Caco-2 (cell line): ENCODE measurements at places on chromosomes 1 and 21.

DNA sequence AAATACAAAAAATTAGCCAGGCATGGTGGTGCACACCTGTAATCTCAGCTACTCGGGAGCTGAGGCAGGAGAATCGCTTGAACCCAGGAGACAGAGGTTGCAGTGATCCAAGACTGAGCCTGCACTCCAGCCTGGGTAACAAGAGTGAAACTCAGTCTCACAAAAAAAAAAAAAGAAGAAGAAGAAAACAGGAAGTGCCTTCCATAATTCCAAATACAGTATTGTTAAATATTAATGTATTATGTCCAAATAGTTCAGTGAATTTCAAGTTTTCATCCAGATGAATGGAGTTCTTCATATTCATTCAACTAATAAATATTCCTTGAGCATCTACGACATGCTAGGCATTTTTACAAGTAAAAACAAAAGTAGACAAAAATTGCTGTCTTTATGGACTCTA is 33.3 kb downstream of the PLEKHO1 start:
- no peak for DNase-seq

- DNase-seq = no peak
Measured at GRCh38 chr1:33372677-33373076, 51.8 kb upstream of the A3GALT2 start.

DNA sequence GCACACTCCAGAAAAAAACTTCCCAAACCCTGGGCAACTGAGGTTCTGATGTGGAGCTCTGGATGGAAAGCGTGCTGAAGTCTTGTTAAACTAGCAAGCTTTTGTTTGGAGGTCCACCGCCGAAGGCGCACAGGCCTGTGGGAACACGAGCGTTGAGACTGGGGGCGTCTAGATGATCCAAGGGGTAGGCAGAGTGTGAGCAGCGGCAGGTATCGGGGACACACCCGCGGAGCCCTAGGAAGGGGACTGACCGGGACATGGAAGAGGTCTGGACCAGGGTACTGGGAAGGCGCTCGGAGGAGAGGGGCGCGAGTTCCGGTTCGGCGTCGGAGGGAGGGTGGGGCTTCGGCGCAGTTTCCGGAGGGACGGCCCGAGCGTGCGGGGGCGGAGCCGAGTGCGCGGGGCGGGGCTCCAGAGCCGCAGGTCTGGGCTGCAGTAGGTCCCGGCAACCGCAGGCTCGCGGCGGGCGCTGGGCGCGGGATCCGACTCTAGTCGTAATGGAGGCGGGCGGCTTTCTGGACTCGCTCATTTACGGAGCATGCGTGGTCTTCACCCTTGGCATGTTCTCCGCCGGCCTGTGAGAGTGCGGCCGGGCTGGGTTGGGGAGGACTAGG is at the start of gene SLC50A1:
Gene SLC50A1 (plus strand): TSS at position 438 of the 614 bp plus-strand sequence. CDS start 60 bp downstream, at position 498.
- peak; percentile 96 for DNase-seq

DNA sequence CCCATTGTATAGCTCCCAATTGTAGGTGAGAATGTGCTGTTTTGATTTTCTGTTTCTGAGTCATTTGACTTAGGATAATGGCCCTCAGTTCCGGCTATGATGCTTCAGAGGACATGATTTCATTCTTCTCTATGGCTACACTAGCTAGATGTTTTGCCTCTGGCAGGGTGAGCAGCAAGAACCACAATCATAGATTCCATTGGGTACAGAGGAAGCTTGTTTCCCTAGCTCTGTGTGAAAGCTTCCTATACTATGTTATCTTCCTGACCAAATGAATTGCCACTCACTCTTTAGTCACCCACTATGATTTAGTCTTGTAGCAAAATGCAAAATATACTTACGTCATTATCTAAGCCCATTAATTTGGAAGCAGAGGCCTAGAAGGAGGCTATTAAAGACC is 616.3 kb downstream of the PLA2G4A start:
- DNase-seq = no peak

DNA sequence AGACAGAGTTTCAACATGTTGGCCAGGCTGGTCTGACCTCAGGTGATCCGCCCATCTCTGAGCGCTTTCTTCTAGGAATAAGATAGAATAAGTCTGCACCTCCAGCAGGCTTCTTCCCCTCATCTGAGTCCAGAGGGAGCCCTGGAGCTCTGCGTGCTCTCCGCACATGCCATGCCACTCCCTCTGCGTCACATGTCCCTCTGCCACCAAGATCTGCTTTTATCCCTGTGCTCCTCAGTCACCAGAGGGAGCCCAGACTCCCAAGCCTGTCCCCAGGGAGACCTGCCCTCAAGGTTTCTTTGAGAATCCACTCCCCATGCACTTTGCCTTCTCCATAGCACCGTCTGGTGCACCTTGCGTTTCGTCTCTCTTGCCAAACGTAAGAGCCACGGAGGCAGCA is 213.0 kb downstream of the CAMTA1 start:
- DNase-seq = peak; percentile 60

DNA sequence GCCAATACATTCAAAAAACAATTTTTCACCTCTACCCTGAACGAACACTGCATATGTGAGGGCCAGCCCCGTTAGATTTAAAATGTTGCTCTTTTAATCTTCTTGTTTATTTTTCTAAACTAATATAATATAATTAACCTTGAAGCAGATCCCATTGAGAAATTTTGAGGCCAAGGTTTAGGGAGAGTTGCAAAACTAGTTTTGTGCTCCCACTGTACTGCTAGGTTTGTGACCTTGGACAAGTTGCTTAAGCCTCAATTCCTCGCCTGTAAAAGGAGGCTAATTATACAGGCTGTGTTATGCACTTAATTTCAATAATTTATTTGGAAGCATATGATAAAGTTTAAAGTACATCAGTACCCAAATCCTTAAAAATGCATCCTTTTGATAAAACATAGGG is 3.7 kb downstream of the IL23R start:
- no peak for DNase-seq

DNA sequence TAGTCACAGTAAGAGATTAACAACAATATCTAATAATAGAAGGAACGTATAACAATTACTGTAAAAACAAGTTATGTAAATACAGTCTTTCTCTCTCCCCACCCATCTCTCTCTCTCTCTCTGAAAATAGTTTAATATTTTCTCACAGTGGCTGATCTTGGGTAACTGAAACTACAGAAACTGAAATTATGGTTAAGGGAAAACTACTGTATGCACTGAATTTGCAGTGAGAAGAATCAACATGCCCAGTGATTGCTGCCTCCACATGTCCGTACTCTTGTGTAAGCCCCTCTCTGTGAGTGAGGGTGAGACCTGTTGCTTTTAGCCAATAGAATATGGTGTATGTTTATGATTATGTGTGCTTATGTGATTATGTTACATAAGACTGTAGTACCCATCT is 1.6 kb downstream of the KRTAP6-1 start:
- no peak for DNase-seq

GRCh38 chr21:46156378-46156645 is 933 bp upstream of the FTCD start:
- DNase-seq = no peak

- DNase-seq = no peak
Measured at GRCh38 chr1:201269900-201270410, 13.4 kb upstream of the PKP1 start.

- no peak for DNase-seq
Measured at GRCh38 chr1:161499099-161500039, 5.9 kb upstream of the FCGR2A start.

DNA sequence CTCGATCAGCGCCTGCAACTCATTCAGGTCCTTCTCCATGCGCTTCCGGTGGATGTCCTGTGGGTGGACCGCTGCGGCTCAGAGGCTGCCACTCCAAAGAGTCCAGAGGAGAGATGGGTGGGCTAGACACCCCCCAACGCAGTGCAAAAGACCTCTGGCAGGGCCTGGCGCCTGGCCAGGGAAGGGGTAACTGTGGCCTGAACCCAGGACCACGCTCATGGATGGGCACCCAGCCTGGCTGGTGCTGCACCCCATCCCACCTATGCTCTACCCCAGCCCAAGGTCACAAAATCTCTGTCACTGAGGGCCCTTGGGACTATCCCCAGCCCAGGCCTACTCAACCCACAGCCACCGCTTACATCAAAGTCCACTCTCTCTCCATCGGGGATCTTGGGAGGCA is 12.2 kb downstream of the TNNT2 start:
- no peak for DNase-seq

- DNase-seq = no peak
Measured at GRCh38 chr1:88378560-88378959, 305.5 kb upstream of the PKN2 start.

GRCh38 chr1:154895798-154896197 is 25.7 kb upstream of the KCNN3 start:
- DNase-seq = no peak

- DNase-seq = no peak
Measured at GRCh38 chr1:211113566-211113965, 20.4 kb downstream of the KCNH1 start.

DNA sequence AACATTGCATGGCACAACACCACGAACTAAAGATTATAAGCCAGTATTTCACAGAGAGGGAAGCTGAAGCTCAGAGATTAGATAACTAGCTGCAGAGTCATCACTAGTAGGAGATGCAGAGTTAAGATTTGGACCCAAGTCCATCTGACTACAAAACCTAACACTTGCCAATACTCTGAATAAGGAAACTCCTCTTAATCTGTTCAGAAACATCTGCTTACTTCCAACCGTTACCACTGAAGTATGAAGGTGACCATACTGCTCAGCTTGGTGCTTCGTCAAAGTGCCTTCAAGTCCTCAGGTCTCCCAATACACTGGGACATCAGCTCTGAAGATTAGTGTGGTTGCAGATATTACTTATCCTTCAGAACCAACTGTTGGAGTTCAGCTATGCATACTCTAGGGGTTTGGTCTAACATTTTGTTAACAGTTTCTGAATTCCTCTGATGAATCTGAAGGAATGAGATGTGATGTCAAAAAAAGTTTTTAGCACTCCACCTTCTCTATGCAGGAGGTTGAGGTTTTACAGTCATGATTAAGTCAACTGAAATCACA is 179.6 kb downstream of the TPR start:
- no peak for DNase-seq

GRCh38 chr1:2957329-2957728 is 63.9 kb upstream of the ACTRT2 start:
- no peak for DNase-seq

- DNase-seq = no peak
Measured at GRCh38 chr1:33792651-33793050, 71.2 kb upstream of the HMGB4 start.

- no peak for DNase-seq
Measured at GRCh38 chr1:226679262-226679661, 59.8 kb downstream of the ITPKB start.

DNA sequence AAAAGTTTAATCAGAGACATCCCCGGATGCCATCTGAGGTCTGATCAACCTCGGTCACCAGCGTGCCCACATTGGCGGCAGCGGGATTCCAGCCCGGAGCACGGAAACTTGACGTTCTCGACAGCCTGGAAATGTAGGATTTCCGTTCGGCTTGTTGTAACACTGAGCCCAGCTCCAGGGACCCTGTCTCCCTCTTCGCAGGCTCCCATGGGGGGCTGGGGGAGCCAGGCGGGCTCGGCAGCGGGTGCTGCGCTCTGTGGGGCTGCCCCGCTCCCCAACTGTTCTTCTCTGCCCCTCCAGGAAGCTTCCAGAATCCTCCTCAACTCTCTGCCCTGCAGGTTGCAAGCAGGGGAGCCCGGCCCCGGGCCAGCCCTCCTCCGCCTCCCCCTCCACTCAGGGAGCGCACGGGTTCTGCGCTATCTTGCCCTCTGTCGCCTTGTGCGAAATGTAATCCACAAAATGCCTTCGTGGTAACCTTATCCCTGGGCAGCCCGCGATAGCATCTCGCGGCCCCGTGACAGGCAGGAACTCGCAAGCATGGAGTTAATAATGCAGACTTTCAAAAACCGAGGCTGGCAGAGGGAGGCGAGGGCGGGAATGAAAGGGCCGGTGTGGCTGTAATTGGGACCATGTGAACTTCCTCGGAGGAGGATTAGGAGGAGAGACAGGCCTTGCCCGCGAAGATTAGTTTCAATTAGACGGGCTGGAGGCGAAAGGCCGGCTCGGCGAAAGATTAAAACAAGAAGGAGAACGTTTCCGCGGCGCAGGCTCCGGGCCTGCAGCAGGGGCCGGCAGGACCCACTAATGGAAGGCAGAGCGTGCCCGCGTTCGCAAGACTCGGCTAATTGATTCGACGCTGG is 53.9 kb upstream of the TTC34 start:
- DNase-seq = no peak

DNA sequence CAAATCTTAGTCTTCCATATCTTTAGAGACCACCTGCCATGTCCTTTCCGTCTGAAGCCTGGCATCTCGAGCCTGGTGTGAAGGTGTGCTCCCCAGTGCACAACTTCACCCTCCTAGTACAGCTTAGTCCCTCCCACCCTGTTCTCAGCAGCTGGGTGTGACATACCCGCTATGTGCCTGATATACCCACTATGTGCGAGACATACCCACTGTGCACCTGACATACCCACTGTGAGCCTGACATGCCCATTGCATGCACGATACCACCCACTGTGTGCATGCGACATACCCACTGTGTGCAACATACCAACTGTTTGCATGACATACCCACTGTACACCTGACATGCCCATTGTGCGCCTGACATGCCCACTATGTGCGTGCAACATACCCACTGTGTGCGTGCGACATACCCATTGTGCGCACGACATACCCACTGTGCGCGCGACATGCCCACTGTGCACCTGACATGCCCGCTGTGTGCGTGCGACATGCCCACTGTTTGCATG is 3.0 kb upstream of the RRP1 start:
- DNase-seq = no peak

- DNase-seq = no peak
Measured at GRCh38 chr1:201475130-201475529, 6.1 kb upstream of the PHLDA3 start.

- no peak for DNase-seq
Measured at GRCh38 chr1:85245891-85246290, 13.6 kb downstream of the C1orf52 start.

GRCh38 chr1:7690496-7691182 is 80.5 kb upstream of the VAMP3 start:
- DNase-seq = no peak

DNA sequence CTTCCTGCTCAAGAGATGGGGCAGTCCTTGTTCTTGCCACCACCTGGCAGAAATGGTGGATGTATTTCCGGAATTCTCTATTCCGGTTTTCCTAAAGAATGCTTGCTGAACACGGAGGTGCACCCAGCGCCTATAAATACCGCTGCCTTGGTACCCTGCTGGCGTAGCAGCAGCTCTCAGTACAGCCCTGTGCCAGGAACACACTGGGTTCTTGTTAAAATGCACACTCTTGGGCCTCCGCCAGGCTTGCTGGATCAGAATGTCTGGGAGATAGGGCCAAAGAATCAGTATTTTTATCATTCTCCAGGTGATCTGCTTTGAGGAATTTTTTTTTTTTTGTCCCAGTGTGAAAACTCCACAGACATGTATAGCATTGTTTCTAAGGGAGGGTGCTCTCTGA is 54.2 kb downstream of the IGSF5 start:
- no peak for DNase-seq
